Activated gamma-delta T cell treated with Interleukin-2 at 50 U/mL for 16 hours (primary cell): ENCODE measurements at places on chromosomes 16 and 17.

DNA sequence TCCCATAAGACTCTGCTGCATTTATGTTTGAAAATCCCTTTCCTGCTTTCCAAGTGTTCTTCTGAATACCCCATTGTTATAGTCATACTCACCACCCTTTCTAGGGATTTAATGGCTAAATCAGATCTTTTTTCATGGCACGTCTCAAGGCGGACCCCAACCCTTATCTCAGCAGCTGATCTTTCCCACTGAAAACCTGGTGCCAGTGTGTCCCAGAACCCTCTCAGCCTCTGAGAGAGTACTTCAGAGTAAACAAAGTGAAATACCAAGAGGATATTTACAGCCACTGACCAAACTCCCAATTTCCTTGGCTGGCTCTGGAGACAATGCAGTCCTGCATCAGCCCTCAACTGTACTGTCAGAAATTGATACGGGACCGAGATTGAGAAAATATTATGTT lies 101.7 kb downstream of the TMEM100 start:
- DNase-seq, result no peak

- no peak for DNase-seq
Observed at GRCh38 chr17:5032865-5033264, 2.4 kb downstream of the SLC52A1 start.

GRCh38 chr16:78709137-78709884 lies 609.9 kb downstream of the WWOX start:
- no peak for DNase-seq

GRCh38 chr16:69266334-69267063 lies 44.7 kb upstream of the VPS4A start:
- DNase-seq, result no peak

GRCh38 chr17:78865682-78866390 lies 25.2 kb upstream of the USP36 start:
- DNase-seq, result peak; percentile 64

GRCh38 chr17:76556765-76557367 lies 17.0 kb downstream of the PRCD start:
- peak; percentile 33 for DNase-seq

DNA sequence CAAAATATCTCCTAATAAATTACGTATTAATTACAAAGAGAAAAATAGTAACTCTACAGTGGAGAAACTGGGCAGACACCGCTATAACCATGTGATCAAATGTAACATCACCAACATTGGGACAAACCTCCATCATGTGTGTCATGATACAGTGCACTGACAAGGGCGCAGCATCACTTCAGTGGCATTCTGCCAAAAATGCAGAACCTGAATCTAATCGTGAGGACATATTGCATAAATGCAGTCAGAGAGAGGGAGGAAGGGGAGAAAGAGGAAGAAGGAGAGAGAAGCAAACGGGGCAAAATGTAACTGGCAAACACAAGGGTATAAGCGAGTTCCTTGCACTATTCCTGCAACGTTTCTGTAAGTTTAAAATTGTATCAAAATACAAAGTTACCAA lies 74.2 kb upstream of the MARCHF10 start:
- no peak for DNase-seq
